G401 (cell line): ENCODE measurements at places on chromosomes 5 and 9. TPM values are rescaled to one million over a fixed set of nuclear protein-coding genes. Genes with fewer than 3 reads are reported as not detected.

GRCh38 chr5:177482359-177482795 lies 8.9 kb upstream of the DBN1 start:
- DNase-seq: no peak

DNA sequence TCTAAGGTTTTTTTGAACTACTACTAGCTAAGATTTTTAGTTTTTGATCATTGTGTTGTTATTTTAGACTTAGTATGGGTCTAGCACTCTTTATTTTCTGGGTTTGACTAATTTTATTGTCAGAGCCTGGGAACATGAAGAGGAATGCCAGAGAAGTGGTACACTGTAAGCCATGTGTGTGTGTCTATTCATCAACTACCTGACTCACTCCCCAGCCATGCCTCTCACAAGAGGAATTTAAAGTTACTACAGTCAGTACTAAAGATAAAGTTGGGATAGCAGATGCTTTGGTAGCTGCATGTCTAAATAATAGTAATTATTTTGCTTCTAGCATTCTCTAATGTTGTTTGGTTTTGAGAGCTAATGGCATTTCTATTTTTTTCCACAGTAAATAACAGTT lies 264.8 kb downstream of the CSNK1G3 start:
- no peak for DNase-seq

DNA sequence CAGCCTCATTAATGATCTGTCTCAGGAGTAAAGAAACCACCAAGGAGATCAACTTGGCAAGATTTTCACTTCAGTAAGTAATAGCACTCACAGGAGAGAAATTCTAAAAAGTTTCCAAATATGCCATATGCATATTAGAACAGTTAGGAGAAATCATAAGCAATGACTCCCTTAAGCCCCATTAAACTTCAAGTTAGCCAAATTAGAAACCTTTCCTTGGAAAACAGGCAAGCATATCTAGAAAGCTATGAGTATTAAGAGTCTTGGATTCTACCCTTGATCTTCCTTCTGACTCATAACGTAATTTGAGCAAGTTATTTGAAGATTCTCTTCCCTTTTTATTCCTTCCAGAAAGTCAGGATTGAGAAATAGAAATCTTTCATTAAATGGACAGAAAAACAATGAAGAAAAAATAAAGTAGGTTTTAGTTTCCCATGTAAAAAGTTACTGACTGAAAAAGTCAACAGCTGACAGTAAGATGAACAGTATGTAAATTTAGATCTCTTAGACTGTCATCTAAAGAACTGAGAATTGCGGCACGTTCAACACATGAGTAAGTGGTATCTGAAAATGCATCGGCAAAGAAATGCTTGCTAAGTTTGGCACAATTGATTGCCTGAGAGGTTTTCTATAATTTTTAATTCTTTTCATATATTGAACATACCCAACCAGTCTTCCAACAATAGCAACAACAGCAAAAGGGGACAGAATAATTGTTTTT lies 565.7 kb upstream of the FTMT start:
- no peak for DNase-seq

DNA sequence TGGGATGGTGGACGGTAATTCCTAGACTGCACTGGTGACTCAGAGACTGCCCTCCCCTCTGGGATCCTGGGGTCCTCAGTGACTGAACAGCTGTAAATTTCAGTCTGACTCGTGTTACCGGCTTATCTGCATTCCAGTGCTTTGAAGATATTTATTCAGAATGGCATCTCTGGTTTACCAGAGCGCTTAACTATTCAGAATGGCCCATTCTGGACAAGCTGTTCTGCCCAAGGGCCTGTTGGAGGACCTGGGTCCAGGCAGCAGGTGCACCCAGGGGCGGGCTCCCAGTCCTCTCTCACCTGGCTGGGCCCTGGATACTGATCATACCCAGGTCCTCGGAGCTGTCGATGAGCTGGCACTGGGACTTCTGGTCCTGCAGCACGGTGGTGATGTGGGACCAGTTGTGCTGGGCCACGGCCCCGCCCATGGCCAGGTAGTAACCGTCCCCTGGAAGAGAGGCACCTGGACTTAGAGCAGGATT lies 48.0 kb downstream of the SARDH start:
- no peak for DNase-seq

OR1J2 gene
- total RNA-seq: not detected in 2 replicates

DNA sequence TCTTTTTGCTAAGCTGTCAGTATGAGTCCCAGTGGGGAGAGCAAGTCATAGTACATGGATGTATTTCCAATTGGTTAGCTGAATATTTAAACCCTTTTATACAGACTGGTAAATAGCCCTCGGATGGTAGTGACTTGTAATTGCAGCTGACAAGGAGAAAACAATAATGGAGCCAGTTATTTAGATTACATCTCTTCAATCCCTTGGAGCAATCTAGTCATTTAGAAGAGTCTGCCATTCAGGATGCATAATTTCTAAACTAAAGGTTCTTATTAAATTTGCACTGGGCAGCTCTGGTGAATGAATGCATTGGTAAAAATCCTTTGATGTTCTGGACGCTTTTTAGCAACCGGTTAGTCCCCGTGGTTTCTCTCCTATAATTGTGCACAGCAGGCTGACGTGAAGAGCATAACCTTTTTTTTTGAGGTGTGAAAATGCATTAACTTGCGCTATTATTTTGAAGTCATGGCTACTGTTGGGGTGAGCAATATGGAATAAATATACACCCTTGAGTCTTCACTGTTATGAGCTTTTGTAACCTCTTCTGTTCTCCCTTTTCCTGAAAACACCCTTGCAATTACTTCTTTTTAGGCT lies 158.6 kb upstream of the CD180 start:
- DNase-seq: no peak

- no peak for DNase-seq
Measured at GRCh38 chr9:136981588-136982231, 1.1 kb upstream of the LCNL1 start.

- no peak for DNase-seq
Measured at GRCh38 chr9:121024237-121024636, 25.8 kb downstream of the C5 start.

- no peak for DNase-seq
Measured at GRCh38 chr5:7078901-7079300, 317.0 kb upstream of the ADCY2 start.

- no peak for DNase-seq
Measured at GRCh38 chr9:97847474-97848214, 5.4 kb upstream of the FOXE1 start.

DNA sequence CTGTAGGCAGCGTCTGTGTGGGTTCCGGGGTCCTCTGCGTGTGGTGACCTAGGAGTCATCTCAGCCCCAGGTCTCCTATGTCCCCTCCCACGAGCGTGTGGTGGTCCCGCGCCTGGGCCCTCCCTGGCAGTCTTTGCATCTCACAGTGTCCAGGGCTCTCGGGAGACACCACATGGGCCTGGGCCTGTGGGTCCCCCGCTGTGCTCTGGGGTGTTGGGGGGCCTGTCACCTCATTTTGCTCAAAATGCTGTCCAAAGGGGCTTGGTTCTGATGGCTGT lies 27.1 kb downstream of the CEP72 start:
- no peak for DNase-seq

DNA sequence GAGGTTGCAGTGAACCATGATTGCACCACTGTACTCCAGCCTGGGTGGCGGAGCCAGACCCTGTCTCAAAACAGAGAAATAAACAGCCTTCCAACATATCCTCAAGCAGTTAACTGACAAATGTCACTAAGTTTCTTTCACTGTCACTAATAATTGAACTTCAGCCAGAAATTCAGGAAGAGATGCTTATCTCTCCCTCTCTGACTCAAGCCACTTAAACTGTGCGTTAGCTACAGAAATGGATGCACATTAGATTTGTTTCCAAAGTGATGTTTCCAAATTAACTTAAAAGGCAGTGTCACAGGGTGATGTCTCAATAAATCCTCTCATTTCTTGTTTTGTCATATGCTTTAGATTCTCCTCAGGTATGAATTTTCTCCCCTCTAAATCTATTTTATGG lies 164.9 kb downstream of the KDM4C start:
- DNase-seq: no peak

PCDHGA7 gene
- total RNA-seq: not detected in 2 replicates

QRFP gene
- not detected in 2 replicates for total RNA-seq

DNA sequence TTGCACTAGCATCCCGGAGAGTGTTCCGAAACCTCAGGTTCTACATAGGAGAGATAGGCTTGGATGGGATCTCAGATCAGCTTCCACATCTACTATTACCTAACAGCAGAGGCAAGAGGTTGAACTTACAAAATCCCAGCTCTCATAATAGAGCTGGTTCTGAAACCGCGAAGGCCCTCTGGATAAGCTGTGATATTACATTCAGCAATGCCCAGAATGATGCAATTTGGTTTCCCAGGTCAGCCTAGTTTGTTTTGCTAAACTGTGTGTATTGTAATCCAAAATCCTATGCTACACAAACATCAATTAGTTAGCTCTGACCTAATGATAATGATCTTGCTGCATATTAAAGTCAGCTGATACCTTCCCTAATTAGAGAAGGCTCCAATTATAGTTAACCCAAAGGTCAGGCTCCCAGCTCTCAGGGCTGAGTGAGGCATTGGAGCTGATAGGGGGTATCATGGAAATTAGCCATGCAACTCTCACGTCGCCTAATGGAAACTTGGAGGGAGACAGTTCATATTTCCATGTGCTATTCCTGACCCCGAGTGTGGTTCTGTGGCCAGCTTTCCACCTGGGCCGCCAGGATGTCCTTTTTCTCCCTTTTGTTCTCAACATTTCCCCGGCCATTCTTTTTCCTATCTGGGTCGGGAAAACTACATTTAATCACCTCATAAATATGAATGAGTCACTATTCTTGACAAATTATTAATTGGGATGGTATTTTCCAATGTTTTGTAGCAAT lies 278.4 kb upstream of the IRX1 start:
- DNase-seq: no peak

IFNA13 gene
- not detected in 2 replicates for total RNA-seq

DNA sequence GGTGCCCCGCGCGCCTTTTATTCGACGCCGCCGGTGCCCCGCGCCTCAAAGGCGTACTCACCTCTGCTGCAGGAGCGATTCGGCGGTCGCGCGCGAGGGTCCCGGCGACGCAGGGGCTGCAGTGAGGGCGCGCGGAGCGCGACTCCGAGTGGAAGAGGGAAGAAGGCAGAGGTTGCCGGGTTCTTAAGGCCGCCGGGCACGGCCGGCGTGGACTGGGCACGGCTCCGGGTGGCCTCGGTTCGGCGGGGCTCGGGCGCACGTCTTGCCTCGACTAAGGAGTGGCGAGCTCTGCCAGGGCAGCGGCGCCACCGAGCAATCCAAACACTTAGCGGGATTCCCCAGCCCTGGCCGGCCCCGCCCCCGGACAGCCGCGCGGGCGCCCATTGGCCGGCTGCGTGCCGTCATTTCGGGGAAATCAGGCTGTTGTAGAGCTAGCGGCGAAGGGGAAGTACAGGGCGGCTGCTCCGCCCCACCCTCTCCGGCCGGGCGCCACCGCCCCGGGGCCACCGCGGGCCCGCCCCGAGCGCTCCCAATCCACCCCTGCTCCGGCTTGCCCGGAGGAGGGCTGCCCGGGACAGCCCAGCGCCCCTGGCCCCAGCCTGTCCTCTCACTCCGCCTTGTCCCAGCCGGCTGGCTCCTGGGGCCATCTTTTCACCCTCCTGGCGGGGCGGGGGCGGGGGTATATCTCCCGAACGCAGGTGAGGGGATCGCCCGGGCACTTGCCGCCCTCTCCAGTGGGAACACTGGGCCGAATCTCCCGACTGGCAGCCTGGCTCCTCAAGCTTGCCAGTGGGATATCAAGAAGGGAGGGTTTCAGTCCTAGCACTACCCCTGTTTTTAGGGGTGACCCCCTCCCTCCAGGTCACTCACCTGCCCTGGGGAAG lies at the start of gene IRF1:
IRF1 (minus strand) TSS at position 290 of the 884 bp plus-strand sequence. CDS start 1,295 bp downstream, outside the sequence.
- DNase-seq: peak; percentile 93

DNA sequence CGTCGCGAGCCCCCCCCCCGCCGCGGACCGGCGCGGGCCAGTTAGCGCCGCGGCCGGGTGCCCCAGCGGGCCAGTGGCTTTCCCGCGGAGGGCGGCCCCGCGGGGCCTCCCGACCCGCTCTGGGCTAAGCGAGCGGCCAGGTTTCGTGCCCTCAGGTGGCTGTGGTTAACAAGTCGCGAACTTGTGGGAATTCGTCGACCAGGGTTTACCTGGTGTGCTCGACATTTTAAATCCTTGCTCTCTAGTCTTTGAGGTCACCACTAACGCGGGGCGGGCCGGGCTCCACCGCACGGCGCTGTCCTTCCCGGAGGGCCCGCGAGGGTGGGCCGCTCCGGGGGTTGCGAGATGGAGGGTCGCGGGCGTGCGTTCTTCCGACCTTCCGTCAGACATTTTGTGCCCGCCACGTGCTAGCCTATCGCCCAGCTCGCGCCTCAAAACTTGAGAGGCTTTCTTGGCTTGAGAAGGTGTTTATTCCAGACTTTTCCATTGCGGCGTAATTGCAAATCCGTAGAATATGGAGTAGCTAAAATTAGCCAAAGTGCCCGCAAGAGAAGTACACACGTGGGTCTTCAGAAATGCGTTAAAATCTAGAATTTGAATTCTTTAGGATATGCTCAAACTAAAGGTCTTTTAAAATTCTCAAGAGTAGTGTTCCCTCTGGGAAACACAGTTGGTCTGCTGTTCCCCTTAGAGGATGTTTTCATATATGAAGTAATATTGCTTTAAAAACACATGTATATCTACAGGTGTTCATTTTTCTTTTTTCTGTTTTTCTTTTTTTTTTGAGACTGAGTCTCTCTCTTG lies 2.1 kb downstream of the ANP32B start:
- peak; percentile 28 for DNase-seq

C1QTNF2 gene
- total RNA-seq: not detected in 2 replicates

MYOT gene
- not detected in 2 replicates for total RNA-seq

GRCh38 chr5:84202136-84202535 lies 182.5 kb downstream of the EDIL3 start:
- DNase-seq: no peak

GRCh38 chr9:69621730-69622460 lies 50.3 kb downstream of the APBA1 start:
- peak; percentile 68 for DNase-seq

DNA sequence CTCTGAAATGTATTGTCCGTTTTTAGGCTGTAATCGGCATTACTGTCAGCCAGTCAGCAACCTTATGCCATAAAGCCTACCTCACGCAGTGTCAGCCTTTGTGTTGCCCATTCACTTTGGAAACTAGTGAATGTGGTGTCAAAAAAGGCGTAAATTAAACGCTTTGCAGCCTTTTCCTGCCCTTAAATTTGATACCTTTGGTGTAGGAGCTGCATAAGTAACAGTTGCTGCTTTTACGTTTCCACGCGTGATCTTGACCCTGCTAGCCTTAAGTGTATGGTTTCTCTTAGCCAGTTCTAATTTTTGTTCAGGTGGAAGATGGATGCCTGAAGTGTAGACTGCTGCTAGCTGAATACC lies 257.7 kb downstream of the EPB41L4A start:
- no peak for DNase-seq

- DNase-seq: no peak
Measured at GRCh38 chr9:36950389-36950788, 83.7 kb downstream of the PAX5 start.

DNA sequence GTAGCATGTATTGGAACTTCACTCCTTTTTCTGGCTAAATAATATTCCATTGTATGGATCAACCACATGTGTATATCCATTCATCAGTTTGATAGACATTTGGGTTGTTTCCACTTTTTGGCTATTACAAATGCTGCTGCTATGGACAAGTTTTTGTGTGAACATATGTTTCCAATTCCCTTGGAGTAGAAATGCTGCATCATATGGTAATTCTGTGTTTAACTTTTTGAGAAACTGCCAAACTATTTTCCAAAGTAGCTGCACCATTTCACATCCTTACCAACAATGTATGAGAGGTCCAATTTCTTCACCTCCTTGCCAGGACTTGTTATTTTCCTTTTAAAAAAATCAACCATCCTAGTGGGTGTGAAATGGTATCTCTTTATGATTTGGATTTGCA lies 8.4 kb downstream of the FRRS1L start:
- DNase-seq: no peak

- DNase-seq: no peak
Measured at GRCh38 chr5:1747079-1747802, 52.4 kb downstream of the MRPL36 start.

AIF1L gene
- 25.5 and 26.9 TPM in 2 replicates for total RNA-seq

GRCh38 chr5:165029099-165029870 lies 1523.9 kb downstream of the MAT2B start:
- DNase-seq: no peak
